ENCODE measurements at places on chromosomes 7 and 10. TPM values are rescaled to one million over a fixed set of nuclear protein-coding genes. Genes with fewer than 3 reads are reported as not detected.
A peak's percentile ranks its signal among the peaks of the same experiment; 100 is the strongest.

- H3K27me3 ChIP-seq, result no peaks in the 10 kb centered on the region
- no peak for DNase-seq
- H3K27ac ChIP-seq, result no peak overlapping the region
- no peak overlapping the region for H3K4me3 ChIP-seq
- no peaks in the 10 kb centered on the region for H3K36me3 ChIP-seq
Measured at GRCh38 chr10:79492839-79493238, 19.5 kb upstream of the EIF5AL1 start.

DNA sequence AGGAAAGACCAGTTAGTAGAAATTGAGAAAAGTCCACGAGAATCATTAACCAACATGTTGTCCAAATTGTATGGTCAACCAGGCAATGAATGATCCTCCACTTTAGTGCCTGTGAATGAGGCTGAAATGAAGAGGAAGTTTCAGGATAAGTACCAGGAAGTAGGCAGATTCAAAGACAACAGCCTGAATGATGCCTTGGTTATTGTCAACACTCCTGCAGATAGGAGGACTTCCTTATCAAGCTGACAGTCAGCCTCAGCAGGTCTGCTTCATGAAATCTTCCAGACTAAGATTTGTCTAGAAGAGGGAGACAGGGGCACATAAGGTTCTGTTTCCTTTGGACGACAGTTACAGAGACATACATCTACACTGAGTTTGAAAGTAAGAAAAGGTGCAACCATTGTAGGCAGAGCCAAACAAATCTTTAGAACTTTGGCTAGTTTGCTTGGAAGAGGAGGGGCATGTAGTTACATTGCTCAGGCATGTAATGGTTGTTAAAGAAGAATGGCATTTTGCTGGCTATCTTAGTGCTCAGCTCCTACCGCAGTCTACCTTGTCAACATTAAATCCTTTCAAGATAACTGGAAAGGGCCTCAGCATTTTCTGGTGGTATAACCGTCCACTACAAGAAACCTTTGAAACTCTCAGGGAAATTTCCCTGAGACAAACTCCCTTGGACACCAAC is 81.4 kb downstream of the ABI1 start:
- H3K36me3 ChIP-seq, result no peaks in the 10 kb centered on the region
- H3K27ac ChIP-seq, result no peak overlapping the region
- DNase-seq, result no peak
- H3K4me1 ChIP-seq, result peaks cover 34% of the 10 kb centered on the region

- no peaks in the 10 kb centered on the region for H3K27me3 ChIP-seq
- no peaks in the 10 kb centered on the region for H3K4me1 ChIP-seq
- no peak for DNase-seq
- H3K4me3 ChIP-seq, result no peak overlapping the region
Measured at GRCh38 chr7:1108264-1108920, 20.5 kb downstream of the GPER1 start.

DNA sequence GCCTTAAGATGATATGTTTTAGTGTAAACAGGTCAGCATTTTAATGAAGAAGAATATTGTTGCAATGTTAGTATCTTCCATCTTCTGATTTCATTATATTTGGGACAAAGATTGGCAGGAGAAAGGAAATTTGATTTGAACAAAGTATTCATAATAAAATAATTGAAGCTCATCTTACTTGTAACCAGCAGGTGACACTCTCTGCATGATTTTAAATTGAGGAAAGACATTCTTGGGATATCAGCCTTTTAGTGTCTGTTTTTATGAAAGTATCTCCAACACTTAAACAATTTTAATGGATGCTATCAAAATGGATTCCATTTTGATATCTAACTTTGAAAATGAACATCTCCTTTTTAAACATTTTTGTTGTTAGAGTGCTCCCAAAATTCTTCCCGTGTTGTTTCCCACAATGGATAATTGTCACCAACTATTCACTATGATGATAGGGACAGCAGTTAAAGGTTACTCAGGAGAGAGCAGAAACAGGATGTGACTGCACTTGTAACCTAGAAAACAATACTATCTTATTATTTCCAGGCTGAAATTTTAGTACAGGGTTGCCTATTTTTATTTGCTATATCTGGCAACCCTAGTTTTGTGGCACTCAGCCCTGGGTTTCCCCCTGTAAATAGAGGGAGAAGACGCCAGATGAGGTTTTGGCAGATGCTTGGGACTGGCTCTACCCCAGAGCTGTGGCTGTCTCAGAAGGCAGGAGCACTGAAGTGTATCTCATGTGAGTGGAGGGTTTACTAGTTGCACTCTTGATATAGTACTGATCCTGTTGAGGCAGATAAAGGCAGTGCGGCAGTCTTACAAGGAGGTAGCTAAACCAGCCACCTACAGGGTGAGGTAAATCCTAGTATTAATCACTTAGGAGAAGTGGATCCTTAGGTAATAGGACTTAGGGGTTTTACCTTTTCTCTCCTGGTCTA is 31.0 kb upstream of the ABCB4 start:
- no peaks in the 10 kb centered on the region for H3K4me1 ChIP-seq
- no peaks in the 10 kb centered on the region for H3K36me3 ChIP-seq
- no peak for DNase-seq
- H3K27ac ChIP-seq, result no peak overlapping the region
- no peaks in the 10 kb centered on the region for H3K27me3 ChIP-seq

DNA sequence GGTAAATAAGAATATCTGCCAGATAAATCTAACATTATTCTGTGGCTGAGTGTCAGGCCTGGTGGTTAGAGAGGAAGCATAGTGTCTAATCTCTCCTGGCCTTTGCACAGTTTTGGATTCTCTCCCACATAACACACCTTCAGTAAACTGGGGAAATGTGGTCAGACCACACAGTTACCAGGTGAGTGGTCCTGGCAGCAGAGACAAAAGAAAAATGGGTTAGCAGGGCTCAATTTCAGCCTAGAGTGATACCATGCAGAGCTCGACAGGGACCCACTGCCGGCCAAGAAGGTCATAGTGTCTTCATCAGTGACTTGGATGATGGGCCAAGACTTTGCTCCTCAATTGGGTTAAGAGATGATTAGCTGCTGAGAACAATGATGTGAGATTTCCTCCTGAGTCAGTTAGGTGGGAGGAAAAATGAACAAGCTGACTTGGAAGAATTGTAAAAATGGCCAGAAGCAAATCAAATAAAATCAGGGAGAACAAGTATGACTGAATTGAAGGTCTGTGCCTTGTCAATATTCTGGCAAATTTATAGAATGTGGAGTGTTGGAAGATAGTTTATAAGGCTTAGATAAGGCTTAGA is 69.2 kb upstream of the EFCAB10 start:
- H3K27ac ChIP-seq, result no peak overlapping the region
- no peaks in the 10 kb centered on the region for H3K36me3 ChIP-seq
- no peak overlapping the region for H3K4me3 ChIP-seq
- no peak for DNase-seq
- H3K27me3 ChIP-seq, result no peaks in the 10 kb centered on the region
- H3K4me1 ChIP-seq, result peaks cover 33% of the 10 kb centered on the region

DNA sequence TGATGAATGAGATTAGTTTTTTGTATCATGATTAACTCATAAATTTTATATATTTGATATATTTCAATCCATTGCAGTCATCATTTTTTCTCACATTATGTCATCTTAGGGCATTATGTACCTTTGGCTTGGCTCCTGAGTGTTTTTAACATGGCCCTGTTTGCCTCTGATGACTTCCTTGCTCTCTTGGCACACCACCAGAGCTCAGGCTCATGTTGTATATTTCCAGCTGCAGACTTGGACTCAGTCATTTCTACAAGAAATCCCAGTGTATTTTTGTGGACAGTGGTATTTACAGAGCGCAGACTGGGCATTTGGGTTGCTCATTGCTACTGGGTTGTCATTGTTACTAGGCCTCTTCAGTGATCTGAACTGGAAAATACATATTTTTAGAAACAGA is 188.5 kb downstream of the ADRA2A start:
- H3K27ac ChIP-seq, result no peak overlapping the region
- H3K36me3 ChIP-seq, result no peaks in the 10 kb centered on the region
- DNase-seq, result peak; percentile 10
- H3K4me1 ChIP-seq, result peaks cover 4% of the 10 kb centered on the region
- H3K4me3 ChIP-seq, result no peak overlapping the region

GRCh38 chr7:45684910-45685618 is 110.9 kb downstream of the ADCY1 start:
- H3K27me3 ChIP-seq, result no peaks in the 10 kb centered on the region
- H3K36me3 ChIP-seq, result no peaks in the 10 kb centered on the region
- peak; percentile 86 for DNase-seq
- H3K4me1 ChIP-seq, result no peaks in the 10 kb centered on the region

DNA sequence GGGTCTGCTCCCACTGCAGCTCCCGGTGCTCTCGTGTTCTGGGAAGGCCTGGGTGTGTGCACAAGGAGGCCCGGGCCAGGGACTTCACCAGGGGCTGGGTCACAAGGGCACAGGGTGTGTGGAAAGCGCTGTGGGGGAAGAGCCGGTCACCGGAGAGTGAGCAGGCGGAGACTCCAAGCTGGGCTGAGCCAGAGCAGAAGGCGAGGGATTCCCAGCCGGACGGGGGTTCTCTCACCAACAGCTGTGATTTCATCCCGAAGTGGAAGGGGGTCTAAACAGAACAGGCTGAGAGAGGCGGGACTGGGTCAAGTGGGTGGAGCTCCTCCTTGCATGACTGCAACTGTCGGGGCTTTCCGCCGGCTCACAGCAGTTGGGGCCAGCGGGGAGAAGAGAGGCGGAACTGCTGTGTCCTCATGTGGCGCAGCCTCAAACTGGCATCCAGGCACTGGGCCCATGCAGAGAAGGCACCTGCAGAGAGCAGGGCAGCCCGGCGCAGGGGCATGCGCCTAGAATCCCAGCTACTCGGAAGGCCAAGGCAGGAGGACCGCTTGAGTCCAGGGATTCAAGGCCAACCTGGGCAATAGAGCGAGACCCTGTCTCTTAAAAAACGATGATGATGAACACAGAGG is 7.6 kb upstream of the ORAI2 start:
- H3K4me3 ChIP-seq, result no peak overlapping the region
- H3K27ac ChIP-seq, result peak overlapping the region; percentile 58
- no peaks in the 10 kb centered on the region for H3K4me1 ChIP-seq

GRCh38 chr7:55244006-55244745 is 121.0 kb upstream of the LANCL2 start:
- no peaks in the 10 kb centered on the region for H3K4me1 ChIP-seq
- no peak overlapping the region for H3K27ac ChIP-seq

DNA sequence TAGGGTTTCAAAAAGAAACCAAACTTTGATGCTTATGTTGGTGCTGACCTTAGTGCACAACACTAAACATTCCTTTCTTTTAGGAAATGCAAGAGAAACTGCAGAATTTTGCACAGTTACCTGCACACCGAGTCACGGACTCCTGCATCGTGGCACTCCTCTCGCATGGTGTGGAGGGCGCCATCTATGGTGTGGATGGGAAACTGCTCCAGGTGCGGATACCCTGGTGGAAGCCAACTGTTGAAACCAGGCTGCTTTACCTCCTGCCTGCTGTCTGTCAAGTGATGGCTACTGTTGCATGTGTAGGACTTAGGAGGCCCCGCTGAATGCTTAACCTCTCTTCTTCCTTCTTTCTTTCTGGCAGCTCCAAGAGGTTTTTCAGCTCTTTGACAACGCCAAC is 11.7 kb downstream of the CASP2 start:
- peaks cover 98% of the 10 kb centered on the region for H3K36me3 ChIP-seq
- no peaks in the 10 kb centered on the region for H3K27me3 ChIP-seq
- H3K27ac ChIP-seq, result no peak overlapping the region
- peaks cover 5% of the 10 kb centered on the region for H3K4me1 ChIP-seq

GRCh38 chr10:104923501-104923900 is 282.4 kb downstream of the SORCS3 start:
- DNase-seq, result no peak
- no peaks in the 10 kb centered on the region for H3K27me3 ChIP-seq

DNA sequence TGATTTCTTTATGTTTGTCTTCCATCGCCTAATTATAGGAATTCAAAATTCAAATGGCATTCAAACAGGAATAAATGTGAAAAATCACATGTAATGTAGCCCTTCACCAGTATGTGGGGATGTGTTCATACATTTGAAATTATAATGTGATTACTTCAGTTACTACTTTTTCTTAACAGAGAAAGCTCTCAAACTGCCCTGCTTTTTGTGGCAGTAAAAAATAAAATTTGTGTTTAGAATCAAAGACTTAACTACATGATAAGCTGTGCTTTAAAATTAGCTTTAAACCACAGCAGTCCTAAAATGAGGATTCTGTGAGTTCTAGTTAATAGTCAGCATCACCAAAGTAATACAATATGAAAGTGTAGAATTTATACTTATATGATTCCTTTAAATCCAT is 7.8 kb upstream of the HERC4 start:
- no peak overlapping the region for H3K4me3 ChIP-seq
- no peaks in the 10 kb centered on the region for H3K36me3 ChIP-seq
- no peak overlapping the region for H3K27ac ChIP-seq

GRCh38 chr10:128001363-128001745 is 94.5 kb downstream of the PTPRE start:
- H3K4me3 ChIP-seq, result no peak overlapping the region
- no peaks in the 10 kb centered on the region for H3K36me3 ChIP-seq
- H3K27me3 ChIP-seq, result no peaks in the 10 kb centered on the region
- peaks cover 22% of the 10 kb centered on the region for H3K4me1 ChIP-seq
- no peak for DNase-seq

GRCh38 chr7:26684447-26684846 is 179.9 kb downstream of the SKAP2 start:
- no peaks in the 10 kb centered on the region for H3K27me3 ChIP-seq
- H3K36me3 ChIP-seq, result no peaks in the 10 kb centered on the region
- DNase-seq, result no peak
- H3K4me3 ChIP-seq, result no peak overlapping the region

- no peak for DNase-seq
- H3K27me3 ChIP-seq, result no peaks in the 10 kb centered on the region
- peaks cover 36% of the 10 kb centered on the region for H3K4me1 ChIP-seq
- H3K27ac ChIP-seq, result no peak overlapping the region
Measured at GRCh38 chr10:103680869-103681236, 174.5 kb downstream of the SH3PXD2A start.

DNA sequence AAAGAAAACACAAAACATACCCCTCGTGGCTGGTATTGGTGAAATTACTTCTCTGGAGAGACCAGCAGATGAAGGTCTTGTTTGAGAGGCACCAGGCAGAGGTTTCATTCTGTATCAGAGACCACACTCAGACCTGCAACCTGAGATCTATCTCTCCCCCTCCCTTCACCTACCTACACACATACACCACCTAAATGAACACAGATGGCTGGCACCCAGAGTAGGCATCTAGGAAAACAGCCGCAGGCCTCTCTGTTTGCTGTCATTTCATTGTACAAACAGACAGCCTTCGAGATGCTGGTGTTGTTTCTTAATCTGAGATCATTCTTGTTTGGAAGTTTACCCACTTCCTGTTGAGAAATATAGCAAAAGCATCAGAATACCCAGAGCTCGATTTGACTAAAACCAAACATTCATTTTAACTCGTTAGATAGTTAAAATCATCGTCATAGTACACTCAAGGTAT is 173.9 kb upstream of the SLC25A13 start:
- H3K4me1 ChIP-seq, result no peaks in the 10 kb centered on the region
- H3K27me3 ChIP-seq, result no peaks in the 10 kb centered on the region
- no peak overlapping the region for H3K4me3 ChIP-seq
- no peak for DNase-seq
- no peak overlapping the region for H3K27ac ChIP-seq

TUBB8 gene
- total RNA-seq, result not detected

MSS51 gene
- 0.83 TPM for total RNA-seq

HOXA9 gene
- not detected for total RNA-seq

HOGA1 gene
- total RNA-seq, result 0.83 TPM

KIF11 gene
- total RNA-seq, result 0.39 TPM

PRLHR gene
- total RNA-seq, result 0.78 TPM

PVRIG gene
- not detected for total RNA-seq

CTAGE4 gene
- not detected for total RNA-seq

FAM25A gene
- total RNA-seq, result not detected

Measured in esophagus muscularis mucosa (tissue), 4 donors.